Activated naive CD4-positive, alpha-beta T cell (primary cell): ENCODE measurements at places on chromosomes 4 and X.

GRCh38 chr4:83625821-83626220 is 89.9 kb downstream of the GPAT3 start:
- DNase-seq: no peak

DNA sequence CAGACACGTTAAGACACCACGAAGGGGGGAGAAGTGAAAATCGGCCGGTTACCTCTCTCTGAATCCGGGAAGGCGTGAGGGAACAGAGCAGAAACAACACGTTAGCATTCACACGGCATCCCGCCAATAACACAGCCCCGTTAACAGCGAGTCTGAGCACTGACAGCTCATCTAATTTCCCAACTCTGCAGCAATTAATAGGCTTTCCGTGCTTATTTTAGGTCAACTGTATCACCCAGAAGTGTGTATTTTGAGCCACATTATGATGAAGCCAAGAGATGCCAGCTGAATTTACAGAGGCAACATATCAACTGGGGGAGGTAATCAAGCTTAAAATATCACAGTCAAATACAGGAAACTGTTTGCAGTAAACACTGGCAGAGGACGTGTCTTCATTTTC is 92.6 kb downstream of the NSUN7 start:
- DNase-seq: no peak

- no peak for DNase-seq
Observed at GRCh38 chrX:11555759-11556158, 110.0 kb downstream of the ARHGAP6 start.

DNA sequence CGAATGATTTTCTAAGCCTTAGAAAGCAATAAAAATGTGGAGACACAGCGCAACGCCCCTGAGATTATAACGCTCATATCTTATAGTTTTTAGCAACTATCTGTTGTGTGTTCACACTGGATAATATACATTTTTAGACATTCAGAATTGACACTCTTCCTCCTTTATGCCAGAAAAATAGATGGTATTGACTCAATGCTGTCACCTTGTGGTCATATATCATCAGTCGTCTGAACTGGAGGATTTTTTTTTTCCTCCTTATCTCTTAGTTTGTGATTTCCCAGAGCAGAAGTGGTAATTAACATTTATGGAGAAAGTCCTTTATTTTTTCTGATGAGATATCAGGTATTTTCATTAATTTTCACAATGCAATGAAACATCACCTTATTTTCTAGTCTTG is 759.6 kb downstream of the RAB28 start:
- no peak for DNase-seq

GRCh38 chrX:48721916-48722315 is 25.4 kb downstream of the SUV39H1 start:
- DNase-seq: no peak

DNA sequence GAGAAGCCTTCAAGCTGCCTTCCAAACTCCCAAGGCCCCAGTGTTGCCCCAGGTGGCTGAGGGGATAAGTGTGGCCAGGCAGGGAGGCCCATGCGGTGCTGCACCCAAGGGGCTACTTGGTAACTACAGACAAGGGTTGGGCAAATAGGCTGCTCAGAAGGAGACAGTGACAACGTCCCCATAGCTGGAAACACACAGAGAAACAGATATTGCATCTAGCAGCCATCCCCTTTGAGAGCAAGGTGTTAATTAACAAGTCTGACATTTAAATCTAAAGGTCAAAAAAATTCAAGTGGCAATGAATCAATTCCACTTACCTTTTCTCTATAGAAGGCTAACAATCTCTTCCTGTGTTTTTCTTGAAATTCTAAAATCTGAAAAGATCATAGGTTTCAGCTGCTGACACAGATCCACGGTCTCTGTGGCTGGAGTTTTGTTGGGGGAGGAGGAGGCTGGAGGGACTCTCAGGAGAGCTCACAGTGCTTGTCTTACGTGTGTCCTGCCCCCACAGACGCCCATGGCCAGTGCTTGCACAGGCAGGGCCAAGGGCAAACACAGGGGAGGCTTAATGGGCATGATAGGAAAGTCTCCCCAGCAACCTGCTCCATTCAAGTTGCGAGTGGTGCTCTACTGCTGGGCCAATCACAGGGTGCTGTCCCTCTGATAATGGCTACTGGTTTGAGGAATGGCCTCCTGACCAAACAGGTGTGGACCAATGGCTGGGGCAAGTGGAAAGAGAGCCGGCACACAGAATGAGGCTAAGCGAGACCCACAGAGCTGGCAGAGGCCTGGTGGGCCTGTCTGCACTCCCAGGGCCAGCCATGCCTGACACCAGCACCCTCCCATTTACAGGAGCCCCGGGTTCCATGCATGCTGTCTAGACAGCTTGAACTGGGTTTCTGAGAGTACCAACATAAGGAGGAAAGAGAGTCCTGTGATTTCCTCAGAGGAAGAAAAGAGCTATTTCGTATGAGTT is 22.6 kb downstream of the RNF212 start:
- no peak for DNase-seq

DNA sequence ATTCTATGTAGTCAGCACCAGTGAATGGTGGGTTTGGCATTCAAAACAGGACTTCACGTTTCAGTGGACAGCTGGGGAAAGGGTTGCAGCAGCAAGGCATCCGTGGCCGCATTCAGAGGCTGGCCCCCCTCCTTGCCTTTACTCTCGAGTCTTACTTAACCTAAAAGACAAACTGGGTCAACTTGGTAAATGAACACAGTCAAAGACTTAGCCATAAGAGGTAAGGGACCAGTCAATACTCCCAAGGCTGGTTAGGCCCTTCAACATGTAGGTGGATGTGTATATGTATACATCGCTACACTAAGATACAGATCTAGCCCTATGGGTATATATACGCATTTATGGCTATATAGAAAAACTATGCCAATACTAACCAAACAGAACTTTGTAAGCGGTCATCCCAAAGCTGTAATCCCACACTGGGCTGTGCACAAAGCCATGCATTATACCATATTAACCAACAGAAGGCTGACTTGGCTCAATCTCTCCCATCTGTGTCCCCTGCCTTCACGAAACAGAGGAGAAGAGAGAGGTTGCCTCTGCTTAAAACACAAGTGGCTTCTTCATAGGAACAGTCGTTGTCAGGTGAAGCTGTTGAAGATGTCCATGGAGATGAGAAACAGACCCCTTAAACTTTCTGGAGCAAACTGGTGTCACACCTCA is 61.9 kb downstream of the TSC22D3 start:
- no peak for DNase-seq

- no peak for DNase-seq
Observed at GRCh38 chr4:156765277-156765676, 206.3 kb downstream of the PDGFC start.

GRCh38 chrX:102930990-102931756 is 5.9 kb upstream of the RAB40AL start:
- no peak for DNase-seq

- DNase-seq: no peak
Observed at GRCh38 chr4:14345356-14345775, 656.9 kb upstream of the CPEB2 start.

GRCh38 chr4:183830438-183830985 is 74.6 kb upstream of the STOX2 start:
- no peak for DNase-seq

DNA sequence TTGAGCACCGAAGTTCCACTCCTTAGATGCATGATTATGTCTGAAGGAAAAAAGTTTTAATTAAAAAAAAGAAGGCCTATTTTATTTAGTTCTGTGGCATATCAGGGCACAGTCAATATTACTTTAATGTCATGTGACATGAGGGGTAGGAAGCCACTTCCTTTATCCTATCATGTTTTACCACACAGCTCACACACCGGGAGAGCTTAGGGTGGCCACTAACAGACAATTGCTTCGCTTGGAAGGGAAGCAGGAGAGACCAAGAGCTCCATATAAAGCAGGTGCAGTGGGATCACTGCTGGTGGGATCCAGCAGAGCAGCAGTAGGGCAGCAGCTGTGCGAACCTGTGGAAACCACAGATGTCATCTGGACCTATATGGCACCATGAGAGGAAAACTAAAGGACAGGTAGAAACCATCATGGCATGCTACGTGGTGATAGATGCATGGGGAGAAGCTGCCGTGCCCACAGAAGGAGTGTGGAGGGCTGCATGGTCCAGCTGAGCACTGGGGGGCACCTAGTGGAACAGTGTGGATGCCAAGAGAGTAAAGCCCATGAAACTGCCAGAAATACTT is 52.0 kb downstream of the DTHD1 start:
- no peak for DNase-seq

- no peak for DNase-seq
Observed at GRCh38 chr4:19844446-19844845, 407.3 kb upstream of the SLIT2 start.

DNA sequence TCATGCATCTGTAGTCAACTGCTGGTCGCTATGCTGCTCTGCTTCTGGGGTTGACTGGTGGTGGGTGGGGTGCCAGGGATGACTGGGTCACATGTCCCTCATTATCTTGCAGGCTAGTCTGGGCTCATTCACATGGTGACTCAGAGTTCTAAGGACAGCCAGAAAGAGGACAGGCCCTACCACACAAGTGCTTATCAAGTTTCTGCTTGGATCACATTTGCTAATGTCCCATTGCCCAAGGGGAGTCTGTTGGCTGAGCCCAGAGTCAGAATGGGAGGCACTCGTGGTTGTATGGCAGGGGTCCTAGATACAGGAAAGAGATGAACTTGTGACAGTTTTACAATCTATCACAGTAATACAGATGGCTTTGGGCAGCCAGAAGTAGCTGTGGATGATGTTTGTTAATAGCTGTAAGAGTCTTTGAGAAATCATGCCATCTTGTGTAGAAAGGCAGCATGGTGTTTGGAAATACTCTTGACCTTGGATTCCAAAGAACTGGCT is 221.3 kb downstream of the GPAT3 start:
- no peak for DNase-seq

GRCh38 chr4:71006203-71006907 is 12.9 kb downstream of the DCK start:
- DNase-seq: no peak

GRCh38 chrX:39830414-39830813 is 267.3 kb downstream of the BCOR start:
- no peak for DNase-seq

DNA sequence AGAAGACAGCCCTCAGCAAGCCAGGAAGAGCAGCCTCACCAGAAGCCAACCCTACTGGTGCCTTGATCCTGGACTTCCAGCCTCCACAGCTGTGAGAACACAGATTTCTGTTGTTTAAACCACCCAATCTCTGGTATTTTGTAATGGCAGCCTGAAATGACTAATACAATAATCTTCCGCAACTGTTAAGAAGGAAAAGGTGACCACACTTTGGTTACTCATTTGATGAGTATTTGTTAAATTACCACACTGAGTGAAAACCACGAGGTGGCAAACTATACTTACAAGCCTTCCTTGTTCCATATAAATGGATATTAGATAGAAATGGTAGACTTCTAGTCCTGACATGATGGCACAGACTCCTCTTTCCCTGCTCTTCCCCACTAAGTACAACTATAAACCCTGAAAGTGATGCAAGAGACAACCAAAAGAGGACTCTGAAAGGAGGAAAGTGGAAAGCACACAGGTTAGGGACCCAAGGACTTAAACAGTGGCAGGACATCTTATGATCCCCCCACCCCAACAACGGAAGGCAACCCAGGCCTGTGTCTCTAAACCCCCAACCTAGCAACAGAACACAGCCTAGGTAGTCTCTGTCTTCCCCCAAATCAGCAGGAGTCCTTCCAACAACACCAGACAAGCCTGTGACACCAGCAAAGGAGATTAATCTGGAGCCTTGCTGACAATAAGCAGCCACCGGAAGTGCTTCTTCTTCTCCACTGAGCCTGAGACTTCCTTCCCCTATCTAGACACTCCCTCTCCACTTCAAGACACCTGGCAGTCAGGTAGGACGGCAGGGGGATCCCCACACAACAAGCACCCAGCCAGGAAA is 12.3 kb downstream of the ZNF182 start:
- DNase-seq: no peak

GRCh38 chr4:96390404-96390803 is 550.5 kb downstream of the PDHA2 start:
- no peak for DNase-seq

DNA sequence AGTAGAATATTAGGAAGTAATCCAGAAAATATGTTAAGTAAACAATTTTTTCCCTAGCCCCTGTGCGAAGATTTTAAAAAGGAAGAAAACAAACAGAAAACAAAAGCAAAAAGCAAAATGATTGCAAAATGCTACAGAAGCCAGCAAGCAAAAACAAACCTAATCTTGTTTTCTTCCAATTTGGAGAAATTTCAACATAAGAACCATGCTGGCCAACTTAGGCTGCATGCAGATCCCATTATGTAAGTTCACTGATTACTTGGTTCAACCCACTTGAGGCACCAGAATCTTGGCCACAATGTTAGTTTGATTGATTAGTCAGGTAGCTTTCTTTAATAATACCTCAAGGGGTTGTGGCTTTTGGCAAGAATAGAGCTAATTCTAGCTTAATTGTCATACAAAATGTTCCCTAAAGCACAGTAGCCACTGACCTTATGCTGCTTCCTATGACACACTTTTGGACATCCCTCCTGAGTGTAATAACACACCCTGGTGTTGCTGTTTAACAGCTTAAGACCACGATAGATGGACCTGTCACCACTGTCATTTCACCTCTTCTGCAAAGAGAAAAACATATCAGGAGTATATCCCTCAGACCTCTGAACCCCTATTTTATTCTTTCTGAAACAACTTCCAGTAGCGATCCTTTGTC is 2342.1 kb downstream of the PCDH7 start:
- DNase-seq: no peak

DNA sequence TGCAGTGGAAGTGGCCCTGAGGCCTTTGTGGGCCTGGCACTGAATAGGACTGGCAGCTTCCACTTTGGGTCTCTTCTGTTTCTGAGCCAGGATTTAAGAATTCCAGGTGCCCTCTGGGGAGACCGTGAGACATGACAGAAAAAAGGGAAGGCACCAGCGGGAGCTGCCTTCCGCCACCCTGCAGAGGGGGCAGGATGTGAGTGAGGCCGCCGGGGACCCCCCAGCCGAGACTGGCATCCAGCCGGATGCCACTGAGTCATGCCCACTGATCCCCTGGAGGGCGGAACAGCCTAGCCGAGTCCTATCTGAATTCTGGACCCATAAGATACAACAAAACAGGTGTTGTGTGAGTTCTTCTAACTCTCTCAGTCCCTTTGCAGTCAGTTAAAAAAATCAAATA is 41.3 kb downstream of the C4orf50 start:
- no peak for DNase-seq

DNA sequence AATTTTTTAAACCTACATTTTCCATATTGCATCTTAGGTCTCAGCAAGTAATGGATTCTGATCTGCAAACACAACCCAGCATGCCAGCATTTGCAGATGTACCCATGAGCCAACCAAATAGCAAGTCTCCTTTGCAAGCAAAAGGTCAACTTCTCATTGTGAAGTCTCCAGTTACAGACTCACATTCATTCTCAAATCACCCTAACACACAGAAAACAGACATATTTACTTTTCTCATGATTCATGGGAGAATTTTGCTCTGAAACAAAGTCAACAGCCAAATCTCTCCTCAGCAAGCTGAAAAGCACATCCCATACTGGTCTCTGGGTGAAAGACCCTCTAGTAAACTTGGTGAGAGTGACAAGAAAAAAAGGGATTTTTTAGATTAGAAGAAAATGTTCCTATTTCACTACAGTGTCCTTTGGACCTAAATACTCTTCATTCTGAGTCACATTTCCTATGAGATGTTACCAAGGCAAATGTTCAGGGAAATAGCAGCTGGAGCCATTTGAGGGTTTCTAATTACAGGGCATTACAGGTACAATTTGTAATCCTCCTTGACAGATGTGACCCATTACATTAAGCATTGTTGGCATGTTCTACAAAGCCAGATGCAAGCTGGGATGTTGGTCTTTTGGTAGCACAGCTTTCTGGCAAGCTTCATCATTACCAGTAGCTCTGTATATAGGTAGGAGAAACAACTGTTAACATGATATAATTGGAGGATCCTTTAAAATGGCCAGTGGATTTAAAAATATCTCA is 383.3 kb downstream of the SMARCA1 start:
- DNase-seq: no peak
